Thoracic aorta (tissue), 2 donors: ENCODE measurements at places on chromosomes 7 and 10.
A peak's percentile ranks its signal among the peaks of the same experiment; 100 is the strongest.

DNA sequence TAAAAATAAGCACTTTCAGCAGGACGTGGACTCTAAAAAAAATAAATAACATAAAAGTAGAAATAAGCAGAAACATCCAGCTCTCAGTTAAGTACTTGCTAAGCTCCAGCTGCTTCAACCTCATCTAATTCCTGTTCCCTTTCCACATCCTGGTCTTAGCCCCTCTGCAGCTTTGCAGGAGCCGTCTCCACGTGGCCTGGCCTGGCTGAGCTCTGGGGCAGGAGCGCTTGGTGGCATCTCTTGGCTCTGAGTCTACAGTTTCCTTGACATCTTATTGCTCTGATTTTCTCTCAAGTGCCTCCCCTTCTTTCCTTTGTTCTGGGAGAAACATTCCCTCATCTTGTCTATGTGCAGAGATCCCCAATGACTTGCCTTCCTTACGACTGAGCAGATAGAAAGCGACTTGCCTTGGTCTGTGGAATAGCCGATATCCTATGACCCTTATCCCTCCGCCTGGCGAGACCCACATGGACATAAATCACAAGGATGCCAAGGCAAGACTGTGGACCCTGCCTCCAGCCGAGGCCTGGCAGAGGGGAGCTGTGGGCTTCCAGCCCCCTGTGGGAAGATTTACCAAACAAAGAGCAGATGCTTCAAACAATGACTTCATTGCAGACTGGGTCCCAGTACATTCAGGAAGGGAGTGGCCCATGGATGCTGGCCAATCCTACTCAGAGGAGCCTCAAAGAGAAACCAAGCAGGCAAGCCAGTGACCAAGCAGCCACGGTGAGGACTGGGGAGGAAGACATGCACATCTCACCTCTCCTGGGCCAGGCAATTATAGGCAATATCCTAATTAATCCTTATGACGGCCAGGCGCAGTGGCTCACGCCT, 61.9 kb downstream of the SPOCK2 start:
- H3K27me3 ChIP-seq = no peaks in the 10 kb centered on the region
- no peaks in the 10 kb centered on the region for H3K4me1 ChIP-seq
- DNase-seq = no peak

DNA sequence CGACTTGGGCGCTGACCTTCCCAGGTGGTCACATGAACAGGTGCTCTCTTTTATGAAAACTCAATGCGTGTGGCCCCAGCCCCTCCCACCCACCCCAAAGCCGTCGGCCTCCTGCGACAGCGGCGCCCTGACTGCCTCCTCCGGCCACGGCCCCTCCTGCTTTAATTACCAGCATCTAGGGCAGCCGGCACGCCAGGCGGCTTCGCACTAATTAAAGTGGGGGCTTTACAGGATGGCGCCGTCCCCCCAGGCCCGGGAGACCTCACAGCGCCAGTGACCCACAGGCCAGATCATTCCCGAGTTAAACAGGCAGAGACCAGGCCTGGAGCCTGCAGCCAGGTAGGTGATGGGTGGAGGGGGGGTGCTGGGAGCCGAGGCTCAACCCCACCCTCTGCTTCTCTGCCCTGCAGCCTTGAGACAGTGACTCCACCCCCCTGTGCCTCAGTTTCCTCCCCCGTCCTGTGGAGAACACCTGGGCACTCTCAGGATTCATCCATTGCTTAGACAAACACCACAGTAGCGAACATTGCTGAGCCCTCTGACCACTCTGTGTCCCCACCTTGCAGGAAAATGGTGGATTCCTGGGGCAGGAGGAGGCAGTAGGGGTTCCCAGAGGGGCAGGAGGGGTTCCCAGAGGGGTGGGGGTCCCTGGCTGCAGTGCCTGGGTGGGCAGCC, 100.8 kb downstream of the MICALL2 start:
- no peaks in the 10 kb centered on the region for H3K4me1 ChIP-seq
- no peak for DNase-seq
- H3K36me3 ChIP-seq = no peaks in the 10 kb centered on the region
- H3K4me3 ChIP-seq = no peak overlapping the region
- H3K27ac ChIP-seq = no peak overlapping the region

DNA sequence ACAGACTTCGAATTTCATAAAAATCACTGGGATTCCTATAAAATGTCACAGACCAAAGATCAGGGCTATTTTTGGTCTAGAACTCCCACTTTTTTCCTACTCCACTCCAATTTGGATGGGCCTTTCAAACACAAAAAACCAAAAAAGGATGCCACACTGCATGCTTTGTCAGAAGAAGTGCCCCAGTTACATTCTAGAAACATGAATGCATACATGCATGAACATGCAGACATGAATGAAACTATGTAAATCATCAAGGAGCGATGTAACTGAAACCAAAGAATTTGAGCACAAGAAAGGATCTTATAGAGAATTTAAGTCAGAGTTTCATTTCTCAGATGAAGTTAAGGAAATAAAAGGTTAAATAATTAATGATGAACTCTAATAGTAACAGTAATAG, 31.8 kb upstream of the FAM133B start:
- peaks cover 7% of the 10 kb centered on the region for H3K4me1 ChIP-seq
- H3K27ac ChIP-seq = peak overlapping the region; percentile 55
- no peaks in the 10 kb centered on the region for H3K36me3 ChIP-seq
- no peaks in the 10 kb centered on the region for H3K27me3 ChIP-seq
- no peak for DNase-seq

GRCh38 chr7:680411-681127, 45.9 kb upstream of the DNAAF5 start:
- no peak for DNase-seq
- H3K4me1 ChIP-seq = no peaks in the 10 kb centered on the region
- no peak overlapping the region for H3K4me3 ChIP-seq
- H3K36me3 ChIP-seq = no peaks in the 10 kb centered on the region
- no peak overlapping the region for H3K27ac ChIP-seq
- H3K27me3 ChIP-seq = no peaks in the 10 kb centered on the region

DNA sequence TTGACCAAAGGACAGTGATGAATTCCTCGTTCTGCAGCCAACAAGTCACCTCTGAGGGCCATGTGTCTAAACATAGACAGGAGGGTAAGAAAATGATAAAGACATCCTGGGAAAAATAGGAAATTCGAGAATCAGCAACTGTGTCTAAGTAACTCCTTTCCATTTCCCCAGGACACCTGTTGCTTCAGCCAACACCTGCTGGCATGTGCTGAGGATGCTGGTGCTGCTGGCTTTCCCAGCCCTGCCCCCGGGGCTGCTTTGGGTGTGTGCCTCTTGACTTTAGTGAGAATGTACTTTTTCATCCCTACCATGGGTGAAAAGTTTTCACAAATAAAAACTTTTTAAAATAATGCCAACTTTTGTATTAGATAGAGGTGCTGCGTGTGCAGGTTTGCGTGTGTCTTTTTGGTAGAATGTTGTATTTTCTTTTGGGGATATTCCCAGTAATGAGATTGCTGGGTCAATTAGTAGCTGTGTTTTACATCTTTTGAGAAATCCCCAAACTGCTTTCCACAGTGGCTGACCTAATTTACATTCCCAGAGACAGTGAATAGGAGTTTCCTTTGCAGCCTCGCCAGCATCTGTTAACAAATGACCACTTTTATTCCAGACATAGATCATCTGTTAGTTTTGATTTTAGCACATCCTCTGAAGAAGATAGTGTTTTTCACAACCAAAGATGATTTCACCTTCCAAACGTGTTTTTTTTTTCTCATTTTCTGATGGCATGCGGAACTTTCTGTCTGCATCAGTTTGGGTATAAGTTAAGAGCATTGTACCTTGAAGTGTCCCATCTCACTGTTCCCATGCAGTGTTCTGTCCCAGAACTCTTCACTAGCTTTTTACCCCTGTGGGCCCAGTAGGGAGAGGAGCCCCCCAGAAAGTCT, 104.2 kb upstream of the ACBD5 start:
- H3K27ac ChIP-seq = no peak overlapping the region
- no peaks in the 10 kb centered on the region for H3K4me1 ChIP-seq
- H3K36me3 ChIP-seq = no peaks in the 10 kb centered on the region

GRCh38 chr7:29806208-29806994, at the start of gene WIPF3:
Gene WIPF3, plus strand, starts transcription at chr7:29806508. Its CDS starts 28,217 bp downstream, at chr7:29834725.
- no peak within 1 kb of the TSS for H3K27ac ChIP-seq
- peak within 1 kb of the TSS; percentile 72 for H3K4me3 ChIP-seq
- no peaks in the 10 kb centered on the region for H3K27me3 ChIP-seq

DNA sequence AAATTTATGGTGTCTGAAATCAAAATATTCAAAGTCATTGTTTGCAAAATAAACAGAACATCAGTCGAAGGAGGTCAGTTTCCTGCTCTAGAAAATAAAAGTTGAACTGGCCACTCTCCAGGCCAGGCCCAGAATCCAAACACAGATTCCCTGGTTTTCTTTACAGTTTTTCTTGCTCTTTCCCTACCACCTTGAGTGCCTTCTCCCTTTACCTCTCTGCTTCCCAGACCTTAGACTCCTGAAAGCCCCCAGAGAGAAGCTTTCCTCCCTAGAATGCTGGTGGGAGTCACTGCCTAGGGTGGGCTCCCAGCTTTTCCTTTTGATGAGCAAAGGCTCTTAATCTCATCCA, 6.1 kb downstream of the DNTT start:
- H3K4me1 ChIP-seq = peaks cover 8% of the 10 kb centered on the region
- no peaks in the 10 kb centered on the region for H3K27me3 ChIP-seq
- H3K27ac ChIP-seq = no peak overlapping the region
- no peaks in the 10 kb centered on the region for H3K36me3 ChIP-seq
- no peak for DNase-seq
- no peak overlapping the region for H3K4me3 ChIP-seq

- H3K4me3 ChIP-seq = no peak overlapping the region
- no peak for DNase-seq
- H3K27ac ChIP-seq = peak overlapping the region; percentile 79
- H3K4me1 ChIP-seq = peaks cover 98% of the 10 kb centered on the region
These were observed 5.3 kb upstream of the DEPP1 start for GRCh38 chr10:44983895-44984278.

DNA sequence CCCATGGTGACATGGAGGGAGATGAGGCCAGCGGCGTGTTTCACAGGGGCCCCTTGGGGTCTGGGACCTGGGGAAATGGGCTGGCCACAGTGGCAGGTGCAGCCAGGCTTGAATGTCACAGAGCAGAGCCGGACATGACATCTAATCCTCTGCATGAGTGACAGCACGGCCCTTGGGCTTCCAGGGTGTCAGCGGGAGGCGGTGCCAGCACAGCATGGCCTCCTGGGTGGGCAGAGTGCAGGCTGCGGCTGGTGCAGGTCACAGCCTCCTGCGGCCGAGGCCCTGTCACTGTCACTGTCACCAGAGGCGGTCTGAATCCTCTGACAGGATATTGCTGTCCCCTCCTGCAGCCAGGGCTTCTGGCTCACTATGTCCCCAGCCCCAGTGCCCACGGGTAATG, 18.2 kb downstream of the BHLHA15 start:
- no peaks in the 10 kb centered on the region for H3K27me3 ChIP-seq
- H3K4me3 ChIP-seq = no peak overlapping the region
- no peak for DNase-seq
- H3K36me3 ChIP-seq = peaks cover 19% of the 10 kb centered on the region
- H3K4me1 ChIP-seq = no peaks in the 10 kb centered on the region

- H3K27ac ChIP-seq = no peak overlapping the region
- H3K27me3 ChIP-seq = no peaks in the 10 kb centered on the region
- DNase-seq = no peak
- H3K4me1 ChIP-seq = no peaks in the 10 kb centered on the region
- H3K36me3 ChIP-seq = no peaks in the 10 kb centered on the region
These were observed 263.0 kb upstream of the NEBL start for GRCh38 chr10:21160116-21160515.

GRCh38 chr7:157612664-157613561, 276.1 kb downstream of the DNAJB6 start:
- H3K4me3 ChIP-seq = peak overlapping the region; percentile 55
- no peak for DNase-seq
- H3K36me3 ChIP-seq = no peaks in the 10 kb centered on the region
- no peaks in the 10 kb centered on the region for H3K4me1 ChIP-seq

- no peaks in the 10 kb centered on the region for H3K27me3 ChIP-seq
- H3K4me1 ChIP-seq = no peaks in the 10 kb centered on the region
- no peak overlapping the region for H3K4me3 ChIP-seq
These were observed 537.2 kb downstream of the GATA3 start for GRCh38 chr10:8591640-8592039.

GRCh38 chr10:29651767-29652166, 17.0 kb upstream of the SVIL start:
- H3K4me3 ChIP-seq = no peak overlapping the region
- H3K27me3 ChIP-seq = no peaks in the 10 kb centered on the region
- peaks cover 11% of the 10 kb centered on the region for H3K36me3 ChIP-seq

DNA sequence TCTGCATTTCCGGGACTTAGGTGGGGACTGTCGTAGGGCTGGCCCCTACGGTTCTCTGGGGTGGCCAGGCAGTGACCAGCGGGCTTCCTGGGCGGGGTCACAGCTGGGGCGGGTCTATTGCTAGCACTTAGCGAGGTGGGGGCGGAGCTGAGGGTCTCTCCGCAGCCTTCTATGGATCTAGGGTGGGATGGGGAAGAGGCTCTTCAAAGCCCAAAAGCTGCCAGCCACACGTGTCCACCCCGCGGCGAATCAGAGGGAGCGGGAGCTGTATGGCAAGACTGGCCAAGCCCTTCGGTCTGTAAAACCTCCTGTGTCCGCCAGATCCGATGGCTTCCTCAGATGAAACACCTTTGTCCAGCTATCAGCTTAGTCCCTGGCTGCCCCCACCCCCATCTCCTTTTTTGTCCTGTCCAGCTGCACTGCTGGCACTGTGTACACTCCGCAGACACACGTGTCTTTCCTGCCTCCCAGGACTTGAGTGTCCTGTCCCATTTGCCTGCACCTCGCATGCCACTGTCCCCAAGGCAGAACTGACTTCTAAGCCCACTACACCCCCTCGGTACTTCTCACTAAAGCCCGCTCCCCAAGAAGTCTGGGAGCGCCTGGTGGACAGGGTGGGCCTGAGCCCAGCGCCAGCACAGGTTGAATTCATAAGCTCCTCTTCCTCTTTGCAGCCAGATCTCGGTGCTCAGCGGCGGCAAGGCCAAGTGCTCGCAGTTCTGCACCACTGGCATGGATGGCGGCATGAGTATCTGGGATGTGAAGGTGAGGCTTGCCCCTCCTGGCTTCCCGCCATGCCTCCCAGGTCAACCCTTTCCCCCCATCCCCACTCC, 14.8 kb downstream of the PDAP1 start:
- H3K4me1 ChIP-seq = peaks cover 9% of the 10 kb centered on the region
- DNase-seq = no peak
- H3K36me3 ChIP-seq = peaks cover 57% of the 10 kb centered on the region
- no peaks in the 10 kb centered on the region for H3K27me3 ChIP-seq
- peak overlapping the region; percentile 75 for H3K4me3 ChIP-seq

DNA sequence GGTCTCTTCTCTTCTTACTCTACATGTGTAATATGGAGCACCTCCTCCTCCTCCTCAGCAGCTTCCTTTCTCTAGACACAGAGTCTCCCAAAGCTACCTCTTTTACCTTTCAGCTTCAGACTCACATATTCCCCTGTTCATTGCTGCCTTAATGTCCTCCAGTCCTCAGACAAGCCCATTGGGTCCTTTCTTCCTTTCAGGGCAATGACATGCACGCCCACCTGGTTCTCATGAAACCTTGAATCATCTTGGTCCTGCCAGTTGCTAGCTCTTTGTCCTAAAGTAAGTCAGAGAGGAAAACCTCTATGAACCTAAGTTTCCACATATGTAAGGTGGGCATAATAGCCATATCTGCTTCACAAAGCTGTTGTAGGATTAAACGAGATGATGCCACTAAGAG, 227.0 kb downstream of the RPS24 start:
- H3K4me3 ChIP-seq = no peak overlapping the region
- H3K27me3 ChIP-seq = no peaks in the 10 kb centered on the region
- peaks cover 13% of the 10 kb centered on the region for H3K4me1 ChIP-seq
- DNase-seq = no peak
